CD14-positive monocyte (primary cell): ENCODE measurements at places on chromosomes 2 and 18.

DNA sequence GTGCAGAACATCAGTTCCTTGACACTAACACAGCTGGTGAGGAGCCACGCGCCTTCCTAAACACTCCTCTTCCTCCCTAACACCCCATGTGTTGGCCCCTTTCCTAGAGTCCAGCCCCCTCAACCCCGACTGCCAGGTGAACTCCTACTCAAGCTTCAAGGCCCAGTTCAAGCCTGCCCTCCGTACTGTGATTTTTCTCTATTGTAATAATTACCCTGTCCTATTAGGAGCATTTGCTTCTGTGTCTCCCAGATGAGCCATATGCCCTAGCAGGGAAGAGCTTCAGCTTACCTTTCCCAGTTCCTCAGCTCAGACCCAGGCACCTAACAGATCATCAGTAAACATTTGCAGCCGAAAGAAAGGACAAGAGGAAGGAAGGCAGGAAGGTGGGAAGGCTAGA, 130.6 kb upstream of the SALL3 start:
- no peak for DNase-seq

DNA sequence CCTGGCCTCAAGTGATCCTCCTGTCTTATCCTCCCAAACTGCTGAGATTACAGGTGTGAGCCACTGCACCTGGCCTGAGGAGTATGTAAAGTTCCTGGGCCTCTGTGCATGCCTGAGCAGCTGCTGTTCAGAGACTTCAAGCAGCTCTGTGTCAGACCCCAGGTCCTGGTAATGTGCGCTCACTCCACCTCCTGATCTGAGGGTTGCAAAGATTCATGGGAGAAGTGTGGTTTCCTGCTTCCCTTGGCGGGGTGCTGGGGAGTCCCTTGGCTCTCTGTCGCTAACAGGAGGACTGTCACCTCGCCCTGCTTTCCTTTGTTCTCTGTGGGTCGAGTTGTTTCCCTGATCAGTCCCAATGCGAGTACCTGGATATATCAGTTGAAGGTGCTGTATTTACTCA, 8.6 kb upstream of the IL36A start:
- DNase-seq, result no peak

GRCh38 chr2:118925476-118925875, 16.5 kb upstream of the MARCO start:
- peak; percentile 27 for DNase-seq

DNA sequence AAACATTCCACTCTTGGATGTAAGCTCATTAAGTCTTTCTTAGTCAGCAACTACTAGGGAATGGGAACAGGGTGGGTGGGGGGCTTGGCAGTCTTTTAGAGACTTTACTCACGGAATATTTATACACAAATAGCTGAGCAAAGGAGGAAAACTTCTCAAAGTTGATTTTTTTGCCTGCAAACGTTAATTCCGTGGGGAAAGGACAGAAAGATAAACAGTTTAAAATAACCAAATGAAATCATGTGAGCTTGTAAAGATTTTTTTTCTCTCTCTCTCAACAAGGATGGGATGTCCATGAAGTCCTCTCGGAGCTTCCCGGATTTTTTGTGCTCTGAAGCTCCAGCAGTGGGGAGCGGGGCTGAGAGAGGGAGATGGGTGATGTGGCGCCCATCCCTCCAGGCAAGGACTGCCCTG, 32.2 kb upstream of the MAT2A start:
- DNase-seq, result no peak

DNA sequence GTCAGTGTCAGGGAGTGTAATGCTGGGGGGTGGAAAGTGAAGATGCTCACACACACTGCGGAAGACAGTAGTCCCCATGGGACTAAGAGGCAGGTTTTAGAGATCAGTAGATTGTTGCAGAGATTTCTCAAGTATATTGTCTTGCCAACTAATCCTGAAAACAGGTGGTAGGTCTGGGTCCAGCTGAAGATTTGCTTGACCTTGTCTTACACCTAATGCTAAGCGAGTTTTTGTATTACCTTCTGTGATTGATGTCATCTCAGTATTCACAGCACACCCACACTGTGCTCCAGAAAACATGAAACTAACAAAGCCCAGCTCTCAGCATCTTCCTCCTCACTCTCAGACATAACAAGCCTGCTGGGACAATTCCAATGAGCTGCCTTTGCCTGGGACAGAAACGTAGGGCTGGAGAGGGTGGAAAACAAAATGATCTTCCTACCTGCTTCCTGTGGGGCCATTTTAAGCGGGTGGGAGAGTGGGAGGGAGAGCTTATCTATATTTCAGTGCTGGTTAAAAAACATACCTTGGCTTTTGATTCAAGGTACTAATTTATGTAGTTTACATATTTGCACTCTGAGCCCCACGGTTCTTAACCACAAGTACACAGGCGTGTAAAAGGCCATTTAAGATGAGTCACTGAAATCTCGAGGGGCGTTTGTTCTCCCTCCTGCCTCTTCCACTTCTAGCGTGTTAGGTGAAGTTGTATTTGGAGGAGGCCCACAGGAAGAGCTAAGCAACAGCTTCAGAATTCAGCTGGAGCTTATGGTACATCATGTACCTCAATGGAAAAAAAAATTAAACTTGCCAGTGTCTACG, 23.1 kb upstream of the RBMS1 start:
- DNase-seq, result no peak

- DNase-seq, result no peak
These were observed 136.3 kb upstream of the GATA6 start for GRCh38 chr18:22033085-22033484.

DNA sequence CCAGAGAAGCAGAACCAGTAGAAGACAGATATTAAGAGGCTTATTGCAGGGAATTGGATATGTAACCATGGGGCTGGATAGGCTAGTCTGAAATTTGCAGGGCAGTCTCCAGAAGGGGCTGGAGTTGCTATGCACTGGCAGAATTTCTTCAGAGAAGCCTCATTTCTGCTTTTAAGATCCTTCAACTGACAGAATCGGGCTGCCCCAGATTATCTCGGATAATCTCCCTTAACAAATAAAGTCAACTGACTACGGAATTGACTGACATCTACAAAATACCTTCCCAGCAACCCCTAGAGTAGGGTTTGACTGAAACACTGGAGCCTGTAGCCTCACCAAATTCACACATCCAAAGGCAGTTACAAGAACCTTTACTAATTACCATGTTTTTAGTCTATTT, 136.4 kb downstream of the SOCS6 start:
- DNase-seq, result no peak

DNA sequence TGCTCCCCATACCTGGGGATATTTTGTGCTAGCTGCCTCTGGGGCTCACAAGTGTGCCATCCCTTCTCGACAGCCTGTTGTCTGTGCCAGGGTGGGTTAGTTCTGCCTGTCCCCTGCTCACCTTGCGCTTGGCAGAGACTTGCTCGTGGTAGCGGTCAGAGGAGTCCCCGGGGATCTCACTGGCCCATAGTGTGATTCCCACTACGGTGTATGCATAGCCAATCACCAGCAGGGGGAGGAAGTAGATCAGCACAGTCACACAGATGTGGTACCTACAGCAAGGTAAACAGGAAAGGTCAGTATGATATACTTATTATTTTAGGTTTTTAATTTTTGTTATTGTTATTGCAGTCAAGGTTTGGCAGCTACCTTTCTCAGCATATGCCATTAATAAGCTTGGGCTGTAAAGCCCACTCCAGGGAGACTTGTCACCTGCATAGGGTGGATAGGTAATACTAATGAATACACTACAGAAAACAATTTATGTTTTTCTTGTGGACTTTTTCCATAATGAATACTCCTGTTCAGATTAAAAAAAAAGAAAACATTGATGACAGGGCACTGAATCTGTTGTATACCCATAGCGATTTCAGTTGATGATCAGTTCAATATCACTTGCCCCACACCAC, 95.2 kb downstream of the POLE4 start:
- DNase-seq, result no peak

DNA sequence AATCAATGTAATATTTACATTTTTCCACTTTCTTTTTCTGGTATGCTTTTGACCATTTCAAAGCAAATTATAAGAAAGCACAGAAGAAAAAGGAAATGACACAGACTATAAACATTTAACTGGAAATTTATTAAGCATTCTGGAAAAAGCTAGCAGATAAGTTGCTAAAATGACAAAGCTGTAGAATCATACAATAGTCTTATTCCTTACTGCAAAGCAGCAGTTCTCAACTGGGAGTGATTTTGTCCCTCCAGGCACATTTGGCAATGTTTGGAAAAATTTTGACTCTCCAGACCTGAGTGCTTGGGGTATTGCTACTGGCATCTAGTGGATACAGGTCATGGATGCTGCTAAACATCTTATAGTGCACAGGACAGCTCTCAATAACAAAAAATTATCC, 75.1 kb downstream of the MBD5 start:
- DNase-seq, result no peak

GRCh38 chr18:13233787-13234783, 15.5 kb downstream of the LDLRAD4 start:
- no peak for DNase-seq

DNA sequence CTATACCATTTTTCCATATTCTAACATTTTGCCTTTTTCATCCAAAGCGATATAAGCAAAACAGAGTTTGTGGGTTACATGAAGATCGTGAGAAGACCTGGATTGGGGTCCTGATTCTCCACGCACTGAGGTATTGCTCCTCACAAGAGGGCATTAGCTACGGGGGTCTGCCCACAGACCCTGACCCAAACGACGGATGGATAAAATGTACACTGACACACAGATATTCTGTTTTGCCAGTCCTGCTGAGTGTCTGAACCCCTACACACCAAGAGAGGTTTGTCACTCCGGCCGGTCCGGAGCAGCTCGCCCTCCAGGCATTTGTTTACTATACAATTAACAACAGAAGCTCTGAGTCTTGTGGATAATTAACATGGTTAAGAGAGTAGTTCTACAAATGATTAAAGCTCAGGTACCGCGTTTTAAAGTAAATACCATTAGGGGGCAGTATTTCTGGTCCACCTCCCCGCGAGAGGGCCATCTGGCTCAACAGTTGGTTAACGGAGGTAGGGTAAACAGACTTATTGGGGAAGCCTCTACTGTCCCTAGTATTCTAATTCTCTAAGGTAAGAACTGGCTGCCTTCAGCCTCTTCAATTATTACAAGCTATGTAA, 28.4 kb downstream of the SCYGR8 start:
- peak; percentile 36 for DNase-seq

DNA sequence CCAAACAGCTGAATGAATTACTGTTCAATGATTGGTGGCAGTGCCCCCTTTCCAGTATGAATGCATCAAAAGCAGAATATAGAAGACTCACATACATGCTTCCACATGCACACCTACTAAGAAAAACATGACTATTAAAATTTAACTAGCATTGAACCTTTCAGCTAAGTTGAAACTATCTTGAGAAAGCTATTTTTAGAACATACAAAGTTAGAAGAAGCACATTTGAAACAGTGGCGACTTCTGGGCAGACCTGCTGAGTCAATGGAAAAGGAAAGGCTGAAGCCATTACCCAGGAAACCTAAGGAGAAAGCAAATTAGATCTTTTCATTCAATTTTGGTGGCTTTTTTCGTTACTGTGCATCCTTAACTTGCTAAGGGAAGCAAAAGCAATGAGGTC, 55.9 kb downstream of the PLA2R1 start:
- no peak for DNase-seq

GRCh38 chr18:23146861-23147469, 11.7 kb downstream of the CABLES1 start:
- DNase-seq, result no peak

DNA sequence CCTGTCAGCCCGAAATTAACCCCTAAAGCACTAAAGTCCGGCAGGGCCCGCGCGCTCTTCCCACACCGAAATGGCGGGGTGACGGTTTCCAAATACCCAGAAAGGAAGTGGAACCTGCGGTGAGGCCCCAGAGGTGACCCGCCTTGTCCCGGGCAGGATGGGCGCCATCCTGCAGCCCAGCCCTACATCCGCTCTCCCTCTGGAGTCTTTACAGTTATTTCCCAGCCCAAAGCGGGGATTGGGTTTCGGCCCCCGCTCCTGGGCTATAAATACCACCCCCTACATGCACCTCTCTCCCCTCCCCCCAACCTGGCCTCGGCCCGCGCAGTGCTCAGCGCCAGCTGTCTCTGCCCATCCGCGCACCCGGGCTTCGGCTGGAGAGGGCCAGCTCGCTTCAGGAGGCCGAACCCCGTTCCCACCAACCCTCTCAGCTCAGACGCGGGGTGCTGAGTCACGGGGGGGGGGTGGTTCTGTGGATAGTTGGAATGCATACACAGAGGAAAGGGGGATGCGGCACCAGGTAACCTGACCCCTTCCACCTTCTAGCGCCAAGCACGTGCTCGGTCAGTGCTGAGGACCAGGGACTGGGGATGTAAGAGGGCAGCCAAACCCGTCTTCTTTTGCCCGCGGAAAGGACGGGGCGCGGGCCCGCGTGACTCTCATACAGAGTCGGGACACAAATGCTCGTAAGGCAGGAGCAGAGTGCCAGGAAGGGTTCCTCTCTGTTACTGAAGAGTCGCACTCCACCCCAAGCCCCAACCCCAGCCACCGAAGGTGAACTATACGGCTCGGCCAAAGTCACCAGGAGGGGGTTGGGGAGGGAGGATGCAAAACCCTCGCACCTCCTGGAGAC, at the start of gene TUBA4B:
TUBA4B (plus strand) TSS at position 344 of the 853 bp plus-strand sequence; CDS start at position 509, 165 bp downstream.
- DNase-seq, result no peak

DNA sequence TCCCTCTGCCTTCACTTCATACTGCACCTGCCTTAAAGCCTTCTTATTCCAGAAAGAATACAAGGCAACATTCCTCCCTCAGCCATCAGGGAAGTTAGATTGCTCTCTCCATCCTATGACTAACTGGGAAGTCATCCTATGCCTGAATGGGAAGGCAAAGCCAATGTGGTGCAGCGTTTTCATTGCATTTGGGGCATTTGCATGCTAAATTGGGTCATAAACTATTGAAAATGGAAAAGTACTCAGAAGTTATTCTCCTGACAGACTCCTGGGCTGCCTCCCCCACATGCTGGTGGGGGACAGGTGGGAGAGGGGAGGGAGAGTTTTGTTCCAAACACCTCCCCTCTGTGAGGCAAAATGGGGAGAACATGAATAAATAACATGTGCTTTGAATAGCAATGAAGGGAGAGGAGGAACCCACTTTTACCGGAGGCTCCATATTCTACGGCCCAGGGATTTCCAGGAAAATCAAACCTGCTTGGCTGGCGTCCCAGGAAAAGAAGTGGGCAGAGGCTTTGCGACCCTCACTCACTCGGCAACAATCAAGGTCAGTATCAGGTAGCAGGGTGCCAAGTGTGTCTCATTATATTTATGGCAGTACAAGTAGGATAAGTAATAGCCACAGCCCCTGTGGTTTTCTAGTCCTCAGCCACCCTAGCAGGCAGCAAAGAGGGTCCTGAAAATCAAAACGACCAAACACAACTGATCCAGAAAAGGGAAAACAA, 84.1 kb downstream of the BOD1L2 start:
- DNase-seq, result no peak
